ENCODE measurements at places on chromosomes 5 and 9.

DNA sequence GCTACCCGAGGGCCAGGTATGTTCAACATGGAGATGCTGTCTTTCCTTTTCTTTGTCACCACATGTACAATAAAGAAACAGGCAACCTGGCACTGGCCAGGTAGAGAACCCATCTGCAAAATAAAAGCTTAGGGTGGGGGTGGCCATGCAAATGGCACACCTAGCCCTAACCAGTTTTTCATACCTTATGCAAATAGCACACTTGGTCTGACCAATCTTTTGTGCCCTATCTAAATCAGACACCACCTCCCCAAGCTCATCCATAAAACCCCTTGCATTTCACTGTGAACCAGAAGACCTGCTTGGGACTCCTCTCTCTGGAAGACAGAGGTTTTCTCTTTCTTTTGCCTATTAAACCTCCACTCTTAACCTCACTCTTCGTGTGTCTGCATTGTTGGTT is 33.9 kb downstream of the JAKMIP2 start:
- no peak for DNase-seq

- no peak for DNase-seq
These were observed 396.7 kb upstream of the CLINT1 start for GRCh38 chr5:158255609-158256008.

- DNase-seq, result no peak
These were observed 11.3 kb downstream of the EHMT1 start for GRCh38 chr9:137630126-137630525.

DNA sequence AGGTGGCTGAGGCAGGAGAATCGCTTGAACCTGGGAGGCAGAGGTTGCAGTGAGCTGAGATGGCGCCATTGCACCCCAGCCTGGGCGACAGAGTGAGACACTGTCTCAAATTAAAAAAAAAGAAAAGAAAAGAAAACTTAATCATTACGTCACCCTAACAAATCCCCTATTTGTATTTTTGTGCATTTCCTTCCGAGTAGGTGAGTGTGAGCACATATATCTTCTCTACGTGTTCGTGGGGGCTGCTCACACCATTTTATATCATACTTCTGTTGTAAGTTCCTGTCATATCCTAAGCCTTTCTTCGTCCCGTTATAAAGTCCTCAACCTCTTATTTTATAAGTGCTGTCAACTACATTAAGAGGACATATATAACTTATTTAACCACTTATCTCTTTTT is 41.9 kb upstream of the GRHPR start:
- DNase-seq, result no peak

- peak; percentile 36 for DNase-seq
These were observed 2.2 kb upstream of the CLINT1 start for GRCh38 chr5:157860898-157861890.

All from activated CD4-positive, alpha-beta T cell treated with anti-CD3 and anti-CD28 coated beads for 48 hours (primary cell).